ENCODE measurements at places on chromosomes 5 and 9. TPM values are rescaled to one million over a fixed set of nuclear protein-coding genes. Genes with fewer than 3 reads are reported as not detected.
A peak's percentile ranks its signal among the peaks of the same experiment; 100 is the strongest.

- peaks cover 12% of the 10 kb centered on the region for H3K4me1 ChIP-seq
- H3K4me3 ChIP-seq = no peak overlapping the region
- peak overlapping the region; percentile 4 for H3K27ac ChIP-seq
- no peak for DNase-seq
- H3K27me3 ChIP-seq = no peaks in the 10 kb centered on the region
These were observed 12.8 kb upstream of the JADE2 start for GRCh38 chr5:134512661-134512999.

DNA sequence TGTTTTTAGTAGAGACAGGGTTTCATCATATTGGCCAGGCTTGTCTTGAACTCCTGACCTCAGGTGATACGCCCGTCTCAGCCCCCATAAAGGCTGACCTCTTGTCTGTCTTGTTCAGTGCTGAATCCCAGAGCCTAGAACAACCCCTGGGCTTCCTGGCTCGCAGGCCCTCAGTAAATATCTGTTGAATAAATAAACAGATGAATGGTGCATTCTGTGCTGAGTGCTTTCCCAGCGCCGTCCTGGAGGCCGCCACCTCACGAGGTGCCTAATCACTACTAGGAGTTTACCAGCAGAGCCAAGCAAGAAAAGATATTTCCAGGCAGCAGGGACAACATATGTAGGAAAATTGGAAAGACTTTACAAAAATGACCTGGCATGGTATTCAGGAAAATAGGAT lies 88.5 kb downstream of the SNX24 start:
- H3K4me3 ChIP-seq = no peak overlapping the region
- peaks cover 3% of the 10 kb centered on the region for H3K36me3 ChIP-seq
- no peak overlapping the region for H3K27ac ChIP-seq
- no peaks in the 10 kb centered on the region for H3K27me3 ChIP-seq

- H3K36me3 ChIP-seq = no peaks in the 10 kb centered on the region
- H3K27ac ChIP-seq = no peak overlapping the region
- DNase-seq = no peak
- H3K27me3 ChIP-seq = no peaks in the 10 kb centered on the region
These were observed 90.3 kb upstream of the PLCXD3 start for GRCh38 chr5:41600731-41601130.

Gene IL31RA
- total RNA-seq = not detected

Gene SARDH
- total RNA-seq = 6.6 TPM

Data from endodermal cell (in vitro differentiated cells).